Amygdala (tissue), 56 donors: ENCODE measurements at places on chromosomes 1 and 21.

GRCh38 chr21:45916011-45916840 lies 65.3 kb upstream of the COL6A1 start:
- DNase-seq, result no peak

GRCh38 chr1:9331016-9331415 lies 38.3 kb downstream of the SPSB1 start:
- DNase-seq, result no peak

- no peak for DNase-seq
These were observed 30.9 kb downstream of the RASSF5 start for GRCh38 chr1:206538086-206538770.

- no peak for DNase-seq
These were observed 54.9 kb upstream of the ATF3 start for GRCh38 chr1:212553676-212554075.

DNA sequence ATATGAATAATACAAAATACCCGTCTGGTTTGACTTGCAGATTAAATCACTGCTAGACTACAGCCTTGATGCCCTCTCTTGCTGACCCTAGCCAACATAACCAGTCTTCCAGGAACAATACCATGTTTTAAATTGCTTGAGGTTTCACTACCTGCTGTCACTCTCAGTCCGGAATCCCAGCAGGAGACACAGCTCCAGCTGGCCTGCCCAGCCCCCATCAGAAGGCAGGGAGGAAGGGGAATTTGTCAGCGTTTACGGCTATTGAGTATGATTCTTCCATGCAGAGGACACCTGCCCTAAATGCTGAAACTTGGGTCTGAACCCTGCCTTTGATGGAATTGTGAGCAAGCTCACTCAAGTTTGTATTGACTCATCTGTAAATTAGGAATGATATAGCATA lies 33.0 kb downstream of the ZNF496 start:
- no peak for DNase-seq

GRCh38 chr1:184635980-184636431 lies 118.7 kb downstream of the EDEM3 start:
- no peak for DNase-seq
